Dermis microvascular lymphatic vessel endothelial cell (primary cell): ENCODE measurements at places on chromosomes 2 and 18.
A peak's percentile ranks its signal among the peaks of the same experiment; 100 is the strongest.

DNA sequence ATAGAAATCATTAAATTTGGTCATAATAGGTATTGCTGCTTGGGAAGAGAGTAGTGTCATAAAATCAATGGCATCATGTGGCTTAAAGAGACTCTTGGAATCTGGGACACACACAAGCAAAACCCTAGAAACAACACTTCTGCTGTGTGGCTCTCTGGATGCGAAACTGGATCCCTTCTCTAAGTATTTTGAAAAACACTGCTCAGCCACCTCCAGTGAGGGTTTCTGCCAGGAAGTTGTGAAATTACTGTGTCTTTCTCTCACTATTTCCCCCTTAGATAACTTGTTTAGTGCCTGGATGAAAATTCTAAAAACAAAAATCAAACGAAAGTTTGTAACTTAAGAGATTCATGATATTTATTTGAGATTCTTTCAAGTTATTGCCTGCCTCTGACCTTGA, 163.8 kb downstream of the RHBDD1 start:
- DNase-seq: no peak

DNA sequence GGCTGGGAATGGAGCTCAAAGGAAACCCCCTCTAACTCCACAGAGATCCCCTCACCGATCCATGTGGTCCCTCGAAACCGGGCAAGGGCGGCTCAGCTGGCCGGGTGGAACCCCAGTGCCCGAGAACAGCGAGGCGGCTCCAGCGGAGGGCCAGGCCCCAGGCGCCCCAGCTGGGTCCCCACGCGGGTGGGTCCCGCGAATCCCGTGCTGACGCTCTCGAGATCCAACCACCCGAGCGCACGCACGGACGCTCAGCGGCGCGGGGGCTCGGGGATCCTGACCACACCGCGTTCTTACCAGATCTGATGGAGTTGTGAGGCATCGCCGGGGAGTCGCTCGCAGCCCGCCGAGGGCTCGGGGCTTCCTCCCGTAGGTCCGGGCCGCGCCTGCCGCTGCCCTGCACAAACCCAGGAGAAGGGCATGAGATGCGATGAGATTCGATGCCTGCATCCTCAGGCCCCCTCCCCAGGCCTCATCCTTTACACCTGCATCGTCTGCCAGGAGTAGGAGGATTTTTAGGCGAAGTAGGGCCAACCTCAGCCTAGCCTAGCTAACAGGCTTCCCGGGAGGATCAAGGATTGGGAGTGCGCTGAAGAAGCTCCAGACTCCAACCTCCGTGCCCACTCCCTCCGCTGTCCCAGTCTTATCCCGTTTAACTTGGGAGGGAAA, 514 bp downstream of the PAX8 start:
- no peak for DNase-seq

DNA sequence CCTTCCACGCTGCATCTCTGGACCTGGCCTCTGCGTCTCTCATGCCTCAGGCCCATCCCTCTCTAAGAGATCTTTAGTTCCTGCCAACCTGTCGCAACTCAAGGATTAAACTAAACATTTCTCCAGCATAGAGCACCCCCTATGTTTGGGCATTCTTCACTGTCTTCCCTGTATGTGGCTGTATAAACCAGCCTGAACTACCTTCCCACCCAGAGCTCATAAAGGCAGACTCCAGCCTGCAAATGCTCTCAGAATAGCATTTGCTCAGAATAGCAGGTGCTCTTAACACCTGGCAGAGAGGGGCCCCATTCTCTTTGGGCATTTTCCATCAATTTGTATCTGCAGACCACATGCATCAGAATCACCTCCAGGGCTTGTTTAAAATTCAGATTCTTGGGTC, 83.4 kb downstream of the EHD3 start:
- DNase-seq: no peak

DNA sequence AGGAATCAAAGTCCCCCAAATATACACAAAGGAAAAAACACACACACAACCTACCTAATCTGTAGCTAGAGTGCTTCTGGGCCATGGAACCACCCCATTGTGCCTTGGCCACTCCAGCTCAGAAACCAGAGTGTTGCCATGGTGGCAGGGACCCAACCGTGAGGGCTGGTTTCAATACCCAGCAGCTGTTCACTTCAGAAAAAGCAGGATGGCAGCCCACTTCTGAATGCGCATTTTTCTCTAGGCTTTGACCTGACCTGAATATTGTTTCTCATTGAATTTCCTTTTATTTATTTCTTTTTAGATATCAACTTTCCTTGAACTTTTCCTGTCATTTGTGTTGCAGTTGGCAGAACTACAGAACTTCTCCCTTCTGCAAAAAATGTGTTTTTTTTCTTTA, 43.0 kb upstream of the EHBP1 start:
- peak; percentile 1 for DNase-seq

GRCh38 chr2:43005975-43006833, 213.8 kb upstream of the HAAO start:
- no peak for DNase-seq

DNA sequence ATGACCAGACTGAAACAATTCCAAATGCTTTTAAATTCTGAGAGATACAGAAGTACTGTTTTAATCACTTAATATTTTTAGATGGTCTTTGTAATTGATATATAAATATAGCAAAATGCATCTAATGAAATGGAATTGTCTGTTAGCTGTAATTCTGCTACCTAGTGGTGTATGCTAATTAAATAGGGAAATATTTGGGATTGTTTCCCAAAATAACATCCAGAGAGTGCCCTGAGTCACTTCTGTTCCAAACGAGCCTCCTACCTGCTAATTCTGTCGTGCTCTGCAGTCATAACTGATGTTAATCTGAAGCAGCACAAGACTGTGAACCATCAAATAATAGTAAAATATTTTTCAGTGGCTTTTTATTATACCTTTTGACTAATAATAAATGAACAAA, 71.4 kb upstream of the NOSTRIN start:
- DNase-seq: no peak

- no peak for DNase-seq
Measured at GRCh38 chr2:85458601-85459563, 40.4 kb downstream of the SH2D6 start.

DNA sequence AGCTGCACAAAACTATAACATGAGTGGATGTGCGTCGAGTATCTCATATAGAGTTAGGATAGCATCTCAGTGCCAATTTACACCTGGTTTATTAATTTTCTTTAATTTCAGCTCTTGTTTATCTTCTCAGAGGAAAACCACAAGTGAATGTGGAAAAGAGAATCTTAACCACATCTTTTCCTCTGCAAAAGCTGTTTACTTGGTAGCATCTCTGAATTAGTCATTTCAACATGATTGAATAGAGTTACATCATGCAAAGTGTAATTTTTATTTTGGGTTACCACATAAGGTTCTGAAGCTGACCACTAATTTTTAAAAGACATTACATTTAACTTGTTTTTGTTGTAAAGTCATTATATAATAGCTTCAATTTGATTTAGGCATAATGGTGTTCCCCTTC, 83.8 kb upstream of the FAM237A start:
- DNase-seq: no peak

DNA sequence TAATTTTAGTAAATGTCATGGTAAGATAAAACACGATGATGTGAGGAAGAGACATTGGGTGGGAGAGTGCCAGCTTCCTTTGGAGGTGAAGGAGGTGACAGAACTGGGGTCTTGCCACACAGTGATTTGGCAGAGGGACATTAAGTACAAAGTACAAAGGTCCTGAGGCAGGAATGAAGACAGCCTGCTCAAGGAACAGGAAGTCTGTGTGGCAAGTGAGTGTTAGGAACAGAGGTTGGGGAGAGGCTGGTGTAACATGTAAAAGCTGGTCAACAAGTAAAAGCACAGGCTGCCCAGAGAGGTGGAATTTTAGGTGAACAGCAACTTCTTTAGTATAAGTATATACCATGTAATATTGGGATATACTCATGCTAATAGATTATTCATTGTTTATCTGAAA, 73.1 kb downstream of the INPP5D start:
- no peak for DNase-seq

DNA sequence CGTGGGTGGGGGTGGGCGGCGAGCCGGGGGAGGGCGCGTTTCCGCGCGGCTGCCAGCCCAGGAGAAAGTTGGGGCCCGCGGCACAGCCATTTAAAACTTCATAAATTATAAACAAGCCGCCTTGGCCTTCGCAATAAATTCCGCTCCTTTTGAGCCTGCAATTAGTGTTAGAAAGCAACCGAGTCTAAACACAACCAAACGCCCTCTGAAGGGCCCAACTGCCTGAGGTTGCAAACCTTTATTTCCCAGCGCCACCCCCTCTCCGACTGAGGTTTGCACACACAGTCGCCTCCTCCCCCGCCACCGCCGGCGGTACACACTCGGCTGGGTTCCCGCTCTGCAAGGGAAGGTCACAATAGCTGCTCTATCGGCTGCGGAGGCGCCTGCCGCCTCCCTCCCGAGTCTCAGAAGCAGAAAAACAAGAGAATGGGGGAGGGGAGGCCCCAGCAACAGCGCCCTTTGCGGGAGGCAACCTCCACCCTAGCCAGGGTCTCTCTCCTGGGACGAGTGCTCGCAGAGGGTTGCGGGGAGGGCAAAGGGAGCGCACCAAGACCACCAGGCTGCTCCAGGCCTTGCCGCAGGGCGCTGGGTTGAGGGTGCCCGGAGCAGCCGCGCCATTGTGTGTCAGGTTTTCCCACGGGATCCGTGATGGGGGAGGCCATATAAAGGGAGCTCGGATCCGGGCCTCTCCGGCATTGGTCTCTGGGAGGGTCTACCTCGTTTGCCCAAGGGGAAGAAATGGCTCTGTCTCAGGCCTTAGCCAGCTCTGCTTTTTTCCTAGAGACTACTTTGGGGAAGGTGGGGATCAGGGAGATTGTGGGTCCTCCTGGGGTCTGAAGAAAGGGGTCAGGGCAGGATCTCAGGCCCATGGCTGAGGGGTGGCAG, 13.4 kb upstream of the HOXD1 start:
- DNase-seq: no peak
